CD4-positive, CD25-positive, alpha-beta regulatory T cell (primary cell): ENCODE measurements at places on chromosomes 16 and 17.

GRCh38 chr16:31093132-31093703 is 1.4 kb downstream of the VKORC1 start:
- no peak for DNase-seq

- no peak for DNase-seq
These were observed 27.0 kb downstream of the PIGL start for GRCh38 chr17:16243801-16244567.

- DNase-seq = no peak
These were observed 13.4 kb downstream of the CHTF8 start for GRCh38 chr16:69118994-69119393.

DNA sequence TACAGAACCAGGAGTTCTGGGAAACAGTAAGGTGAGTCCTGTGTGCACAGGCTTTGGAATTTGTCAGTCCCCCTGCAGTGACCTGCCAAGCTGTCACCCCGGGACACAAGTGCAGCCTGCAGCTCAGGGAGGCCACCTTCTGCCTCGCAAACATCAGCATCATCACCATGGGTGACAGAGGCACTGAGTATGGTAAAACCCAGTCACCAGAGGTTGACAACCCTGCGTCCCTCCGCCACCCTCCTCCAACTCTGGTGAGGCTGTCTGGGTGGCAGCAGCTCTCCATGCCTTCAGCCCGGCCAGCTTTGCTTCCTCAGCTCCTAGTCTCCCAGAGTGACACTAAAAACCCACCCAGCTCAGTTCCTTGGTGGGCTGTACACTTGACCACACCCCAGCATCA is 221.0 kb downstream of the CPPED1 start:
- no peak for DNase-seq

DNA sequence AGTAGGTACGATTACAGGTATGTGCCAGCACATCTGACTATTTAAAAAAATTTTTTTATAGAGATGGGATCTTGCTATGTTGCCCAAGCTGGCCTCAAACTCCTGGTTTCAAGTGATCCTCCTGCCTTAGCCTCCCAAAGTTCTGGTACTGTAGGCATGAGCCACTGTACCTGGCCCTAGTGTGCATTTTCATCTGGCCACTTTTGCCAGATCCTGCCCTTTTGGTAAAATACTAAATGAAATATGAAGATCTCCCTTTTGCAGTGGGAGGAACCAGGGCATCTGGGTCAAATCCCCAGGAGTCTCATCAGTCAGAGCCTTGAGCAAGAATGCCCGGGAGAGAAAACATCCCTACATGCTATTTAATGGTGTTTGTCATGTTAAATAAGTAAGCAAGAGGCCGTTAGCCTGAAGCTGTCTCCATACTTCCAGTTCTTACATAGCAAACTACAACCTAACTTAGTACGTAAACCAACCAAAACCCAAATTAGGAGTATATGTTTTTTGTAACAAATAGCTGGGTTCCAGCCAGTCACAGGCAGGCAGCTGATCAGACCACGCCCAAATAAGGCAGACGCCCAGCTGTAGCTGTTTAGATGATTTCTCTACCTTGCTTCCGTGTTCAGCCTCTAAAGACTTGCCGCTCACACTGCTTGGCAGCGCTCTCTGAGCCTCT is 46.5 kb upstream of the CLEC18A start:
- DNase-seq = no peak

GRCh38 chr17:37261286-37261685 is 114.5 kb upstream of the C17orf78 start:
- DNase-seq = no peak

DNA sequence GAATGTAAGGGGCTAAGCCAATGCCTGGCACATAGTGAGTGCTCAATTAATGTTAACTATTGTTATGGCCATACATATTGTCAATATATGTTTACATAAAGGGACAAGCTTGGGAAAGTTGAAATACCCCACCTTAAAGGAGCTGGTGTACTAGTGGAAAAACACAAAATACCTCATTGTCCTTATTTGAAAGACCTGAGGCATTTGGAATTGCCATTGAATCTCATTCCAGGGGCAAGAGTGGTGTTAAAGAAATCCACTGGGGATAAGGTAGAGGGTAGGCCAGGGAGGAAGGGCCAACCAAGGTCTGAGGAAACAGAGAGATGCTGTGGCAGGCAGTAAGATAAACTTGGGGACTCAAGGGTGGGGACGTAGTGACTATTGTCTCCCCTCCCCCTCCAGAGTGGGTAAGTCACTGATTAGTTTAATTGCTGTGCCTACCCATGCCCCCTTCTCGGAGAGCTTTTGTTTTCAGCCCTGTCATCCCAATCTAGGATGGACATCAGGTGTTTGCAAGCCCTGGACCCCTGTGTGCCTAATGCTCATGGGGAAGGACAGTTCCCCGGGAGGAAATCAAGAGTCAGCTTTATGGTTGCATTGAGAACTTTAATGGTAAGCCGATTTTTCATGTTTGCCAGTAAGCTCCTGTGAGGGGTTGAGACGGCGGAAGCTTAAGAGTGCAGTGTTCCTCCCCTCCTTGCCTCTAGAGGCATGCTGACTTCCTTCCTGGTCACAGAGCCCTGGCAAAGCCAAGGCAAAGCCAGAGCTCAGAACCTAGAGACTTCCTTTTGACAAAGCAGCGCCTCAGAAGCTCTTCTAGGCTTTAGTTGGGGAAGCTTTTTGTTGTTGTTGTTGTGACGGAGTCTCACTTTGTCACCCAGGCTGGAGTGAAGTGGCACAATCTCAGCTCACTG is 2.5 kb upstream of the HEATR9 start:
- no peak for DNase-seq

DNA sequence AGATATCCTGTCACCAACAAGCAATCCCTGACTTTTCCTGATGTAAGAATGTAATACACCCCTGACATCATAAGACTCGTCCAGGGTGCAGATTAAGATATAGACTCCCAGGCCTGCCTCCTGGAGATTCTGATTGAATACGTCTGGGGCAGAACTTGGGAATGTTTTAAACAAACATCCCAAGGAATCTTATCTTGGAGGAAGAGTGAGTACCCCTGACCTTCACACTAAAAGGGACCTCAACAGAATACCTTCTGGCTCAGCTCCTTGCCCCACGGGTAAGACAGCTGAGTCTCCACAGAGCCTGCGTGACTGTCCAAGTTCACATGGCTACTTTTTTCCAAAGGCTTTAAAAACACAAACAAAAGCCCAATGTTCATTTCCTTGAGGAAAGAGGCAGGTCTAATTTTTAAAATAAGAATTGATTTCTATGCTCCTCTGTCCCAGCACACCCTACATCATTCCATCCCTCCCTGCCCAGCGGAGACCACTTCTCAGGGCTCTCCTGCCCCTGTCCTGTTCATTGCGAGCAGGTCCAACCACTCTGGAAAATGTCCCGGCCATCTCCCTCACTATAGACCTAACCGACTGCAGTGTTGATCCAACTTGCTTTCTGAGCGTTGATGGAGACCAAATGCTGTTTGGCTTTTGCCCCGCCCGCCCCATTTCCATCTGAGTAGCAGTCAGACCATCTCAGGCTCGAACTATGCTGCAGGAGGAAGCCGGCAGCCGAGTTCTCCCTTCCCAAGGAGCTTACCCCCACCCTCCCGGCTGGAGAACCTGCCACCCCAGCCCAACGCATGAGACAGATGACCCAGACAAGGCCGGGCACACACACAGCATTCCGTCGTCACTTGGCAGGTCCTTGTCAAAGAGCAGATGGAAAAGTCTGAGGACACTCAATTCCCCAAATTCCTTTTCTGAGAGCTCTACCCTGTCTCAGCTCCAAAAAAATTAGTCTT is 44.1 kb upstream of the MYH10 start:
- no peak for DNase-seq
